ENCODE measurements at places on chromosomes 6 and 20.
A peak's percentile ranks its signal among the peaks of the same experiment; 100 is the strongest.

GRCh38 chr6:169529931-169530751, 171.7 kb downstream of the WDR27 start:
- no peak for DNase-seq

- no peak for DNase-seq
Measured at GRCh38 chr20:33948480-33948879, 45.2 kb upstream of the RALY start.

DNA sequence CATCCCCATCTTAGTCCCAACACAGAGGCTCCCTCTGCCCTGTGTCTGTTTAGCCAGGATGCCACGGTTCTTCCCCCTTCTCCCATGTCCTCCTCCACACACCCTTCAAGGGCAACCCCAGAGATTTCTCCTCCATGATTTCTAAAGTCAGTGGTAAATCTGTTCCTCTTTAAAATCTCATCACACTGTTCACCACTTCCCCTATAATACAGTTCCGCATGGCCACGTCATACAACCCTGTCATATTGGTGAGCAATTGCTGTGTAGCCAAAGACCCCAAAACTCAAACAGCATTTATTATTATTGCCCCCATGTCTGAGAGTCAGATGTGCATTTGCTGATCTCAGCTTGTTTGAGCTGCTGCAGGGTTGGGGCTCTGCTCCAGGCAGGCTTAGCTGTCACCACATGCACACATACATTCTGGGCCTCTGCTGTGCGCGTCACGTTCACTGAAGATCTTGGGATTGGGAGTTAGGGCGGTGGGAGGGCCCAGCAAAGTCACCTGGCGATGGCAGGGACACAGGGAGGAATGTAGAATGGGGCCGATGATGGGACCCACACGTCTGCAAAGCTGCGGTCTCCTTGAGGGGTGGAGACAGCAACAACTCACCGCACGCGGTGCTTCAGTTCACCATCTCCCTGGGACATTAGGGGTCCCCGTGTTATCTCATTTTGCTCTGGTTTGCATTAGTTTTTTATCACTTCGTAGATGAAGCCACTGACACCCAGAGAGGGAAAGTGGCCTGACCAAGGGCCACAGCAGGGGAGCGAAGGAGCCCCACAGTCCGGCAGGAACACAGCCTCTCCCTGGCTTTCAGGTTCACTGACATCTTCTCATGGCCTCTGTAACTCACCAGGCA, 36.9 kb upstream of the CD93 start:
- DNase-seq = no peak

DNA sequence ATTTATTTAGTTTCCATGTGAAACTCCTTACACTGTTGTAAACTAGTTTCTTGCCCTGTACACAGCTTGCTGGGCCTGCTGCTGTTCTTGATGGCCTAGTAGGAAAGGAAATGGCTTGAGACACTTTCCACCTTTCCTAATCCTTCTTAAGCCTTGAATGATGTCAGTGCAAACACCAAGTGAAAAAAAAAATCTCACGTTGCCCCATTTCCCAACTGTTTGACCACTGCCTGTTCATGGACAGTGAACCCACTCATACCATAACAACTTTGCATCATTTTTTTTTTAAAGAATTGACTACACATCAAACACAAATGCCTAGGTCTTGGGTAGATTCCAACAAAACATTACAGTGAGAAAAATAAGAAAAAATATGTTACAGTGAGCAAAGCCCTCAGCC, 653.6 kb upstream of the FLRT3 start:
- no peak for DNase-seq

- DNase-seq = peak; percentile 29
Measured at GRCh38 chr6:10759312-10759839, 11.8 kb downstream of the TMEM14B start.

DNA sequence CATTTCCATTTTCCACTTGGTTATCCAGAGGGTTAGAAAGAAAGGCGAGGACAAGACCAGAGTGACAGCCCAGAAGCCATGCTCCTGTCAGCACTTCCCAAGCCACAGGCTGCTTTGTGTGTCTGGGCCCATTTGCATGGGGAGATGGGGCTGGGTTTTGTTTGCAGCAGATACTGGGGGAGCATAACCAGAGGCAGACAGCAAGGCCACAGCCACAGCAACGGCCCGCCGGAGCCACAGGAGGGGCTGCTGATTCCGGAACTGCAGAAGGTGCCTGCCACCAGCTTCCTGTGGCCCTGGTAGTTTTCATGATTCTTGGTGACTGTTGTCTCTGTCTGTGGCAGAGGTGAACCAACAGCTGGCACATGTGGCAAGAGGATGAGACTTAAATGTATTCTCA, 106.6 kb downstream of the DLL1 start:
- DNase-seq = no peak

- DNase-seq = peak; percentile 28
Measured at GRCh38 chr6:128569732-128570679, 49.6 kb upstream of the PTPRK start.

GRCh38 chr6:17902974-17903373, 84.5 kb downstream of the KIF13A start:
- no peak for DNase-seq

- no peak for DNase-seq
Measured at GRCh38 chr6:169556758-169557548, 144.9 kb downstream of the WDR27 start.

DNA sequence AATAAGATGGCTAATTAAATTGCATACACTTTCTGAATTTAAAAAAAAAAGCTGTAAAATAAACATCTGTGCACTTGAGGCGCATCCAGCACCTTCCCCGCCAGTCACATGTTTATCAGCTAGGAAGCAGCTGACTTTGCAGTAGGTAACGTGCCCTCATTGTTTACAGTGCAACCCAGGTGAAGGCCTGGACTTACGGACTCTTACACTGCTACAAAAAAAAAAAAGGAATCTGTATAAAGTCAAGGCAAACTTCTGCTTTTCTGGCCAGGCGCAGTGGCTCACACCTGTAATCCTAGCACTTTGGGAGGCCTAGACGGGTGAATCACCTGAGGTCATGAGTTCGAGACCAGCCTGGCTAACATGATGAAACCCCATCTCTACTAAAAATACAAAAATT, 327.8 kb downstream of the CDH4 start:
- DNase-seq = no peak

DNA sequence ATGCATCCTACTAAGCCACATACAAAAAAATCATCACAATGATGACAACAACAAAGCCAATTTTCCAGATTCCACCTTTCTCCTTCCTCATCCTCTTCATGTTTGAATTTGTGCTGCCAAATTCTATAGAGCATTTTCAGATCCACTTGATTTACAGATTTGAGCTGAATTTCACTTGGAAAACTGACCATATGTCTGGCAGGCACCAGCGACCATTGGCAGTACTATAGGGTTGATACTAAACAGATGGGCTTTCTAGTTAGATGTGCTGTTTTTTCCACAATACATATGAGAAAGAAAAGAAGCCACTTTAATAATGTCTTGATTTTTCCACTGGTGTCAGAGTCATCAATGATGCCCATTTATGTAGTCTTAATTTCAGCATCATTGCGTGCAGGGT, 127.0 kb downstream of the PHACTR3 start:
- no peak for DNase-seq

DNA sequence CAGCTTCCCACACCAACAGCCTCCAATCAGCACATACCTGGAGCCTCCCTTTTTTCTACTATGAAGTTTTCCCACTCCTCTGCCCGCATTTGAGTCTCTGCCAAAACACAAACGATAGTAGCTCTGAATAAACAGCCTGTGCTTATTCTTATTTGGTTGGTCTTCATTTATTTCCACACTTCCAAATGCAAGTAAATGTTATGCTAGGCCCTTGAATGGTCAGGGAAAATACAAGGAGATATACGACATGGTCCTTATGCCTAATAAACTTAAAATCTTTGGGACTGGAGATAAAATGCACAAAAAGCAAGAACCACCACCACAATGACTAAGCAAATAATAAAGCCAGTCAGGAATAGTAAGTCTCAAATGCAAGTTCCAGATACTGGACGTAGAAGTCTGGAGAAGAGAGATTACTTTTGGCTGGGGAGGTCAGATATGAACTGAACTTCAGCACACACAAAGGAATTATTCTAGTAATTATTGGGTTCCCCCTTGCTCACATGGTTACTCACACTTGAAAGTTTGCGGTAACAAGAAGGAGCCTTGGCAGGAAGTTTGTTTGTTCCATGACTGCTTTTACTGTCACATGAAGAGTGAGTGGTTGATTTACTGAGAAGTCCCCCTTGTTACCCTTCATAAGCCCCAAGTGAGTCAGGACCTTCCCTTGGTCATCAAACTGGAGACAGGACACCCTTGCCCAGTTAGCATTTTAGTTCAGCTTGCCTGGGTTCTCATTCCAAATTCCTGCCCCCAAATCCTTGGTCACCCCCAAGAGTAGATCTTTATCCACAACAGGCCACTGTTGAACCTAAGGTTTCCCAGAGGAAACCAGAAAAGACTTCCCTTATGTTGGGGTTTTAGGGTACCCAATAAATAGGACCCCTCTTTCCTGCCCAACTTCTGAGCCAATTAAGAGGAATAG, 511.2 kb upstream of the JARID2 start:
- no peak for DNase-seq

DNA sequence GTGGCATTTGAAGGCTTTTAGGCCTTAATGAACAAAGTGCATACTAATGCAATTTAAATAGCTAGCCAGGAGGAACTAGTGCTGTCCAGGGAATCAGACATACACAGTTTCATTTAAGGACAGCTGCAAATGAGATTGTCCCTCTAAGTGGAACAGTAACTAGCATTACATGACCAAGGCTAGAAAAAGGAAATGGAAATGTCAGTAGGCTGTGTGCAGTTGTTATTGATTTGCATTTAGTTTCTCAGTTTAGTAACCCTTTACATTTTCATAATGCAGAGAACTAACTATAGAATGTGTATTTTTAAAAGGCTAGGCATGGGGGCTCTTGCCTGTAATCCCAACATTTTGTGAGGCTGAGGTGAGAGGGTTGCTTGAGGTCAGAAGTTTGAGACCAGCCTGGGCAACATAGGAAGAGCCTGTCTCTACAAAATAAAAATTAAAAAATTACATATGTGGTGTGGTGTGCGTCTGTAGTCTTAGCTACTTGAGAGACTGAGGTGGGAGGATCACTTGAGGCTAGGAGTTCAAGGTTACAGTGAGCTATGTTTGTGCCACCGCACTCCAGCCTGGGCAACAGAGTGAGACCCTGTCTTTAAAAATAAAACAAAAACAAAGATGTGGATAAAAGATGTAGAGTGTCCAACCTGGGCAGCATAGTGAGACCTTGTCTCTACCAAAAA, 468.0 kb downstream of the UTRN start:
- DNase-seq = no peak

GRCh38 chr6:686497-686896, 6.4 kb downstream of the EXOC2 start:
- no peak for DNase-seq

DNA sequence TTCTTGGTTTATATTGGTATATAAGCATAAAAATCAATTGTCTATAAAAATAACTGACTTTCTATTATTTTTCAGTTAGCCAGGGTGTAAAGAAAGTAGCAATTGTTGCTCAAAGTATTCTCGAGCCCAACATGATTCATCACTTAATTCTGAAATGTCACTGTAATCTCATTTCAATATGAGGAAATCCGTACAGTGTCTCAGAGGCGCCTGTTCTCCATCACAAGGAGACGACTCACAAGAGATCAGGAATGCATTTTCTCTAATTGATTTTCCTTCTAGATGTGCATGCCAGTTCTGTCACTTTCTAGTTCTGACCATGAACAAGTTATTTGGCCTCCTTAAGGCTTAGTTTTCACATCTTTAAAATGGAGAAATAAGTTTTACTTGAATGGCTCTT, 753.1 kb downstream of the MAFB start:
- no peak for DNase-seq

DNA sequence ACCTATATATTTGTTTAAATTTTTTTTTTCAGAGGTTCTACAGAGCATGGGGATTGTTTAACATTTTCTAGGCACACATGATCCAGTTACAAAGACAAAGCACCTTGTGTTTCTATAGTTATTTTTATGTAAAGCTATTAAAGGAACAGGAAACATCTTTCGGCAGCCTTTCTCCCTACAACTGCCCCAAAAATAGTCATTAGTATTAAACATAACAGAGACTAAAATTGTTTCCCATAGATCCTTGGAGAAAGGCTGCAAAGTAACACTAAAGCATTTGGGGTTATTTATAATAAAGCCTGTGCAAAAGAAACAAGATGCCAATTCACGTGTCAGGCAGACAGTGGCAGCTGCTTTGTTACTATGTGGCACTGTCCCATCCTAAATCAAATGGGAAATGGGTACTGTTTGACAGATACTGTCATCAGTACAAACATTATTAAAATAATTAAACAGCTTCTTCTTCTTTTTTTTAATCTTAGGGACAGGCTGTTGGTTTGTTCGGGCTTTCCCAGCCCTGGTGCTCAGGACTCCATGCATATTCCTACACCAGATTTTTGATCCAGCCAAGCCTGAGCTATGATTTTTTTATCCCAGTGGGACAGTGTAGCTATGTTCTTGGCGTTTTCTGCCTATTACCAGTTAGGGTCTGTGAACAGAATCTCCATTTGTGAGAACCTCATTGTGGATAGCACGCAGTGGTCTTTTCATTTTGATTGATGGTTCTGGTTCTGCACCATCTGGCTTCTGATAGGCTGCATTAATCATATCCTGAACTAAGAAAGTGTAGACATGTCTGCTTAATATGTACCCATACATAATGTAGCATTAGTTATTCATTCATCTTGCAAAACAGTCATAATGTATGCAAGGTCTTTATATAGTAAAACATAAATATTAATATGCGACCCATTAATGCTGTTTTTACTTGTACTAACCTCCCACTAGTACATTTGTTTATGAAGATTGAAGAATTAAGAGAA, 460.4 kb upstream of the SOX4 start:
- no peak for DNase-seq

- no peak for DNase-seq
Measured at GRCh38 chr6:145626857-145627256, 108.5 kb downstream of the EPM2A start.

DNA sequence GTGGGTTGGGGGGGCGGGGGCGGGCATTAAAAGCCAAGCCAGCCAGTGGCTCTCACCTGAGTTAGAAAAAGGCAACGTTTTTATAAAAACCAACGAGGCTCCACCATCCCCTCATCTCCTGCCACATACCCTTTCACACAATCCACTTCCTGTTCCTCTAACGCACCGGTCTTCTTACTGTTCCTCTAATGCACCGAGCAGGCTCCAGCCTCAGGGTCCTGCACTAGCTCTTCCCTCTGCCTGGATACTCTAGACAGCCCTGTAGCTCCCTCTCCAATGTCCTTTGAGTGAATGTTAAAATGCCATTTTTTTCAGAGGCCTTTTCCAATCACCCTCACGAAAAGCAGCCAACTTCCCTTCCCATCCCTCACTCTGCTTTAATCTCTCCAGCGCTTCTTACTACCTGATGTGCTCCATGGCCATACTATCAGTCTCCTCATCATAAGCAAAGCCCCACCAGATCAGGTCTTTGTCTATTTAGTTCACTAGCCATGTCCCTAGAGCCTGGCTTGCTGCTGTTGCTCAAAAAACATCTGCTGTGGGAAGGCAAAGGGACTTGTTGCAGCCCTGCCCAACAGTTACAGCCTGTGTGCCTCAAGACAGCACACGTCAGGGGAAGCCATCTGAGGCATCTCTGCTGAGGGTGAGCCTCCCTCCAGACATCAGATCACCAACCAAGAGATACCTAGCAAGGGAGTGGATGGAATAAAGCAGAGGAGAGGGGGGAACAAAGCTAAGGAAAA, 3.9 kb downstream of the FKBP1A start:
- DNase-seq = no peak

GRCh38 chr6:153790876-153791473, 248.1 kb upstream of the OPRM1 start:
- no peak for DNase-seq
